ENCODE measurements at places on chromosomes 5 and 9.

DNA sequence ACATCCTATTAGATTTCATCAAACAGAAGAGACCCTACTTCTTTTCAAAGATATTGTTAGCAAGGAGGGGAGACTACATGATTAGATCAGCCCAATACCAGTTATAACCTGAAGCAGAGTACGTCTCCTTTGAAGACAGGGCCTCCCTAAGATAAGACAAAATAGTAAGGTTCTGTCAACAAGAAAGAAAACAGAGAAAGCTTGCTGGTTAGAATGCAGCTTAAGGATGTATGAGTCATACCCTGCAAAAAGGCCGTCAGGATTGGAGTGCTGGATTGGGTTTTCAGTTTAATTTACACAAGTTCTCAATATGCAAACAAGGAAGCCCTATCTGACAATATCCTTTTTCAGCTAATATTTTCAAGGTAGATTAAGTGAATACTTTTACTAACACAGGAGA is 1581.2 kb upstream of the WWC1 start:
- no peak for DNase-seq

DNA sequence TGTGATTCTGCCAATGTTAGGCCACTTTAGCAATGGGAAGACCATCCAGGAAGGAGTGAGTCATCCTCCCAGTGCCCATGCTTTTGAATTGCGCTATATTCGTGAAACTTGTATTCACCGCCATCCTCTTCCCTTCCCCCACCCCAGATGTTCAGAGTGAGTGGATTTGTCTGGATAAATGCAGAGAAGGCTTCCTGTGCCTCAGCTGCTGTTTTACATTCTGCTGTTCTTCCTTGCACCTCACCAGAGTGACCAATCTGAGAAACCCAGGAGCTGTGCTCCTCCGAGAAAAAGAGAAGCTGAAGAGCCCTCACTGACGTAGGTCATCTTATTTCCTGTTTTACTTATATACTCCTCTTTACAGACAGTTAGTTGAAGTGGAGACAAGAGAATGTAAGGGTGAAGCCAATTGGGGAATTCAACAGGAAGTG is 24.6 kb upstream of the SVEP1 start:
- no peak for DNase-seq

- no peak for DNase-seq
These were observed 6.5 kb upstream of the FAM78A start for GRCh38 chr9:131282688-131283422.

GRCh38 chr5:38534156-38534453 is 22.3 kb downstream of the LIFR start:
- no peak for DNase-seq

GRCh38 chr5:149129181-149129580 is 12.1 kb upstream of the ABLIM3 start:
- DNase-seq: no peak

DNA sequence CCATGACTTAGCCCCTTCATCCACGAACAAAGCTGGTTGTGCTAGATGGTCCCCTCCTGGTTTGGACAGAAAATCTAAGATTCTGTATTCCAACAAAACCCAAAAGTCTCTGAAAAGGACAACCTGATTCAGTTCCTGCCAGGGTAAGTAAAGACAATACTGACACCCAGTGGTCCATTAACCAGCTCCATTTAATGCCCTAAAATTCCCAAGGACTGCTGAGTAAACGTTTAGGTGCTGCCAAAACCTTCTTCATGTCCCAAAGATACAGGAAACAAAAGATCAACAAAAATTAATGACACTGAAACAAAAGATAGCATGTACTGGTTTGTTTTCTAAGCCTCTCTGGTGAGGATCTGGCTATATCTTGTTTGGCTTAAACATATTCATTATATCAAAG is 25.3 kb upstream of the PPP1R2B start:
- DNase-seq: no peak

DNA sequence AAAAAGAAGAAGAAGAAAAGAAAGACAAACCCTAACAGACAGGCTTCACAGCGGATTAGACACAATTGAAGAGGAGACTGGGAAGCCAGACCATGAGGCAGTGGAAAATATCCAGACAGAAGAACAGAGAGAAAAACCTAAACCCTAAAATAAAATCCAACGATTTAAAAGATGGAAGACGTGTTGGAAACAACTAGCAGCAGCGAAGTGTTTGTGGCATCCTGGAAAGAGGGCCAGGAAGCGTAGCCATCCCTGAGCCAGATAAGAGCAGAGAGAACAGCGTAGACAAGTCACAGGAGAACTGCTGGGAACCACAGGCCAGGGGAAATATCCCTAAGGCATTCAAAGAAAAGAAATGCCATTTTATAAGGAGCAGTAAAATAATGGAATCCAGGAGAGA is 39.7 kb upstream of the NKD2 start:
- no peak for DNase-seq

GRCh38 chr5:65555287-65555686 is 7.7 kb downstream of the CENPK start:
- DNase-seq: no peak

GRCh38 chr5:172403817-172404216 is 50.5 kb downstream of the SH3PXD2B start:
- no peak for DNase-seq

GRCh38 chr9:130871395-130872062 is 25.1 kb downstream of the QRFP start:
- no peak for DNase-seq
